ENCODE measurements at places on chromosomes 7 and 10.

DNA sequence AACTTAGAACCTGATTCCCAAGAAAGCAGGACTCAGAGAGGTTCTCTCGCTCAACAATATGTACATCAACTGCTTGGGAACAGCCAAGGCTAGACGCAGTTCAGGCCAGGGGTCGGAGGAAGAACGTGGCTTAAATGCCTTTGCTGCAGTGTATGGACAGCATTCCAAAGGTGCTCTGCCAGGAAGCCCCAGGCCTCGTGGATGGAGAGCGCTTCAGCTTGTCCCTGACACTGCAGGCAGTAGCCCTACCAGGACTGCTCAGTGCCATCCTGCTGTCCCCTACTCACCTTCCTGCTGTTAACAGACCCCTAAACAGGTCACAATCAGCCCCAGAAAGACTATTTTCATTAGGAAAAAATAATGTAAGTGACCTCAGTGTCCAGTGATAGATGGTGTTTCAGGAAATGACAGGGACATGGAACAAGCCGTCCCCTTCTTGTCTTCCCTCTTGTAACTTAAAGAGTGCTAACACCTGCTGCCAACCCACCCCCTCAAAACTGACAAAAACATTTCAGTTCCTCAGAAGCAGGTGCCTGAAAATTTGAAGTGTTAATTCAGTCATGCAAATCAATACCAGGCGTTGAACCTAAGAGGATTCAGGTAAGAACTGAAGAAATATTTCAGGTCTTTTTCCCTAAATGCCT is 16.5 kb downstream of the CREB3L2 start:
- no peak for DNase-seq

DNA sequence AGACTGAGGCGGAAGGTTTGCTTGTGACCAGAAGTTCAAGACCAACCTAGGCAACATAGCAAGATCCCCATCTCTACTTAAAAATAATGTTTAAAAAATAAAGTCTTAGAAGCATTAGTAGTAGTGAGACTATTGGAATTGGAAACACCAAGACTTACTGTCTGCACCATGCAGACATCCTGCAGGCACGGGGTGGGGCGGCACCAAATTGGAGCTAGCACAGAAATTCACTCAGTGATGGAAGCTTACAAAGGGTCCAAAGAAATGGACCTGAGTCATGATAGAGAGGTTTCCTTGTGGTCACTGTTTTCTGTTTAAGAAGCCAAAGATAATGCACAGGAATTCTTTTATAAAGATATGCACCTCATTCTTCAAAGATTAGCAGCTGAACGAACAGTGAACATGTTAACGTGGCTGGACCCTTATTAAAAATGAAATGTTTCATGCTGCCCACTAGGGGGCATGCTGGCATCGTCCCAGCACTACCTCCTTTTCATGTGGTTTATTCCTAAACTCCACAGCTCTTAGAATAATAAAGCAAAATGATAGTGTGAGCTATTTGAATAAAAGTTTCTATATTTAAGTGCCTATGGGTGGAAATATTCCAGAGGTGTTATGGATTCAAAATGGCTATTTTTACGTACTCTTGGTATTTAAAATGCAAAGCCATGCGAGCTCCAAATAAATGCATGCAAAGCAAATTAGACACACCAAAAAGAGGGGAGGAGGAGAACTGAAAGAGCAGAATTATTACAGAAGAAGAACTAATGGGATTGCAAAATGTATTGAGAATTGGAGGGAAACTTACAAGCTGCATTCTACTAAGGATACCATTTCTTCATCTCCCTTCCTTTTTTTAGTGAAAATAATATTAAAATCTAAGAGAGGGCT is 28.6 kb downstream of the PDSS1 start:
- peak; percentile 60 for DNase-seq

DNA sequence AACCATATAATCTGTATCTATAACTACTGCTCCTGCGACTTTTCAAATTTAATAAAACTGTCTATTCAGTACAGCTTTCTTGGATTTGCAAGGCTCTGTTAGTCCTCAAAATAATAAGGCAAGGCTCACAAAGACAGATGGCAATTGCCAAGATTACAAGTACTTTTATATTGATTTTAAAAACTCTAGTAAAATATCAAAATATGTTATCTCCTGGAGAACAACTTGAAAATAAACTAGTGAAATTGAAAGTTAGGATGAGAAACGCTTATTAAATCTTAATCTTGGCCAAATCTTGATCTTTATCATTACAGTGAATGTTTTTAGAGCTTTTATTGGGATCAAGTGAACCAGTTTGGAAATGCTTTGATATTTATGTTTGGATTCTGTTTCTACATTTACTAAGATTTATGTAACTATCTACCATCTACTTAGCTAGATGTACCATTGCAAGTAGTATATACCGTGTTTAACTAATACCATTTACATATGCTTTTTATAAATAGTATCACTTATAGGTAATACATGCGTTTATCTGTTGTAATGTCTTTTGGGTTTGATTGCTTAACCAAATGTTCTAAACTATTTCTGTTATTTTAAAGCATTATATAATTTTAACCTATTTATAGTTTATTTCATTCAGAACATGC is 70.0 kb downstream of the CABCOCO1 start:
- no peak for DNase-seq

GRCh38 chr7:79176859-79177477 is 276.5 kb downstream of the MAGI2 start:
- DNase-seq: peak; percentile 57

DNA sequence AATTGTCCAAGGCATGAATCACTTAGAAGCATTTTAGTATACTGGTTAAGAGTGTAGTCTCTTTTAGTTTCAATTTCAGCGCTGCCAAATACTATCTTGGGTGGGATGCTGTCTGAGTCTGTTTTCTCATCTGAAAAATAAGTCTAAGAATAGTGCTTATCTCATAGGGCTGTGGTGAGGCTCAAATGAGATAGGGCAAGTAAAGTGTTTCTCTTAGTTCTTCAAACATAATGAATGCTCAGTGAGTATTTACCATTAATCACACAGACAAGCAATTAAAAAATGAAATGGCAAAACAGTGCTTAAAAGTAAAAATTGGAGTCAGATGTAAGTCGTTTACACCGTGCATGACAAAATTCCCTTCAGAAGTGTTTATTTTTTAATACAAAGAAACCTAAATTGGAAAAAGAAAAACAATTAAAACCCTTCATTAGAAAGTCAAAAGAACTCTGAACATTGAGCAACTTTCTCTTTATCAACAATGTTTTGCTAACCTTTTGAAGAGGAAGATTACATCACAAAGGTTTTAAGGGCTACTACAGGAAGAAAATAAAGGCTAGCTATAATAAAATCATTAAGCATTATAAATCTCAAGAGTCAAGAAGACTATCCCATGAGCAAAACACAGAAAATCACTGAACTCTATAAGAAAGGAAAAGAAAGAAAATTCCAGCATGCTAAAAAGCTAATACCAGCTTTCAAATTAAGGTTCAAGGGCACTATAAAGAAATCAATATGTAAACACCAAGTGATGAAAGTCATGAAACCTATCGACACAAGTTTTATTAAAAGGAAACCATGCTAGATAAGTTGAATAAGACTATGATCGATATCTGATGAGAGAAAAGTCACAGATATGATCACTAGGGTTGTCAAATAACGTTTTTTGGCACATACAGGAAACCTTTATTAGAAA is 45.6 kb upstream of the C1GALT1 start:
- peak; percentile 78 for DNase-seq
